Fibroblast of skin of left quadriceps (primary cell): ENCODE measurements at places on chromosomes 7 and 10.

DNA sequence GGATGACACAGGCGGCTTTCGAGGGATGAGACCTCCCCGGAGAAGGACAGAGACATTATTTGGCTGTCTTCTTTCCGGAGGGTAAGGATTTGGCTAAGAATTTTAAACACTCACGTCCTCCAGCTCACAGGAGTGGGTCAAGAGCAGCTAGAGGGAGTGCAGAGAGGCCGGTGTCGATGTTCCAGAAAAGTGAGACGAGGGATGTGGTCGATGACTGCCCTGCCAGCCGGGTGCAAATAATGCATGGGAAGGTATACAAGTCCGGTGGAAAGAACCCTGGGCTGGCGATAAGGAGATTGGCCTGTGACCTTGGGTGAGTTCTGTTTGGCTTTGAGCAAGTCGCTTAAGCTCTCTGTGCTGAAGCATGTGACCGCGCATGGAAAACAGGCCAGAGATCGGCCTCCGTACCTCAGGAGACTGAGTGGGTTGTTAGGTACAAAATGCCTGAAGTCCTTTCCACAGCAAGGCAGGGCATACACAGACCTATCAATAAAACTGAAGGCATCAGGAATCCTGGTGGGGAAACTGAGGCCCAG is 149.1 kb downstream of the UBE2H start:
- DNase-seq = no peak

DNA sequence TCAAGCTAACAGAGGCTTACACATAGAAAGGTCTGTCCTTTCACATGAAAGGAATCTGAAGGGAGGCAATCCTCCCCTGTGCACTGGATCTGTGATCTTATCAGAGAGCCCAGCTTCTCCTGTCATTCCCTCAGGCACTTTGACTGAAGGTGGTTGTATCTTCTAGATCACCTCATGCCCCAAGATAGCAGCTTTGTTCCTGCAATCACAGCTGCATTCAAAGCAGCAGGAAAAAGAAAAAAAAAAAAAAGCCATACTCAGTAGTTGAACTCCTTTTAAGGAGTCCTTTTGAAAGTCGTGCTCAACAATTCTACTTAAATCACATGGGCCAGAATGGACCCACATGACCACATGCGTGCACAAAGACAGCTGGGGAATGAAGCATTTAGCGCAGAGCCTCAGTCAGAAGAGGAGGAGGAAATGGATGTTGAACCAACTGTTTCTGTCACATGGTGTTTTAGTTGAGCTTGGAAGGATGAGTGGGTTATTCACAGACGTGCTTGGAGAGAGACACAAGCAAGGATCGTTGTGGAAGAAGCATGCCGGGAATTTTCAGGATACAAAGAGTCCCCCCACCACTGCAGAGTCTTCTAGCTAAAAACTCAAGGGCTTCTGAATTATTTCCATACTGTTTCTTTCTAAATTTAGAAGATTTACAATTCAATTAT is 13.0 kb upstream of the PFKP start:
- DNase-seq = no peak

DNA sequence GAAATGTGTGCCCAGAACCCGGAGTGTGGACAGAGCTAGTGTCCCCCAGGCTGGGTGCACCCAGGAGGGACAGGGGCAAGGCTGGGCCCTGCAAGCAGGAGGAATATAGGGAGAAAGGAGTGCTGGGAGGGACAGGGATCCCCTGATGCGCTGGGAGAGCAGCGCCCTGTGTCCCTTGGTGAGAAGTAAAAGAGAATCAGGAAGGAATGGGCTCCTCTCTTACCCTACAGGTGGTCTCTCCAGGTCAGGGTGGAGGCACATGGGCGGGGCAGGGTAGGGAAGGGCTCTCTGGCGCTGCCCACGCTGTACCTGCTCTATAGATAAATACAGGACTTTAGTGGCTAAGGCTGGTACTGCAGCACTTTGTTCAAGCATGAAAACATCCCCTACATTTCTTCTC is 753.8 kb downstream of the GRID1 start:
- DNase-seq = no peak

DNA sequence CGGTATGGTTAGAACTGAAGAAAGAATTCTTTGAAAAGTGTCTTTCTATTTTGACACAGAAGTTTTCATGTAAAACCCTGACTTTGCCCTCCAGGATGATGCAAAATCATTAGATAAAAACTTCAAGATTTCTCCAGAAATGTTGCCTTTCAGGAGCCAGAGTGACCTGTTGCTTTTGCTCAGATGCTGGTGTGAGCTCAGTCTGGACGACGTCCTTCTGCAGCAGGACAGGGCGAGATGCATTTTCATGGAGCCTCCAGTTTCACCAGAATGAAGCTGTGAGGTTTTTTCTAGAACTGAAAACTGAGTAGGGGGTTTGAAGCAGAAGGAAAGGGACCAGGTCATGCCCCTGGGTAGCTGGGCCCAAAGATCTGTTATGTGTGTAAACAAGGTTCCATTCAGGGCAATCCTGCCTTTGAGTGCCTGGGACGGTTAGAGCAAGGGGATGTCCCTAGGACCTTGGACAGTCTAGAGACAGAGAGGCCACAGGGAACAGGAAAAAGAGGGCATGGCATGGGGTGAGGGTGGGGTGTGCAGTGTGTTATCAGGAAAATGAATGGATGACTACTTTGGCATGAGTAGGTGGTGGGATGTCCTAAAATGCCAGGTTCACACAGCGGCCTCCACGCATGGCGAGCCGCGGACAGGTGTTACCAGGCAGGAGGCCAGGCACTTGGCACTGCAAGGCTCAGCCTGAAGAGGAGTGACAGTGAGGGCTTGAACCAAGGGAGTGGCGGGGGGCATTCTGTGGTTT is 356.3 kb downstream of the CXCL12 start:
- no peak for DNase-seq

GRCh38 chr10:129771024-129771423 is 193.1 kb downstream of the EBF3 start:
- DNase-seq = no peak

- DNase-seq = peak; percentile 75
Observed at GRCh38 chr7:37211097-37211880, 237.4 kb downstream of the ELMO1 start.
